Neural cell (in vitro differentiated cells): ENCODE measurements at places on chromosomes 4 and X. TPM values are rescaled to one million over a fixed set of nuclear protein-coding genes. Genes with fewer than 3 reads are reported as not detected.

RHOXF2 gene
- not detected in 2 replicates for polyA plus RNA-seq

TCEAL5 gene
- polyA plus RNA-seq = 2.2 and 2.4 TPM in 2 replicates

GPR34 gene
- polyA plus RNA-seq = not detected in 2 replicates

UNC5C gene
- 0.56 and 0.72 TPM in 2 replicates for polyA plus RNA-seq

DCAF12L1 gene
- polyA plus RNA-seq = not detected in 2 replicates
